HepG2 (cell line): ENCODE measurements at places on chromosomes 5 and 9. TPM values are rescaled to one million over a fixed set of nuclear protein-coding genes. Genes with fewer than 3 reads are reported as not detected.

DNA sequence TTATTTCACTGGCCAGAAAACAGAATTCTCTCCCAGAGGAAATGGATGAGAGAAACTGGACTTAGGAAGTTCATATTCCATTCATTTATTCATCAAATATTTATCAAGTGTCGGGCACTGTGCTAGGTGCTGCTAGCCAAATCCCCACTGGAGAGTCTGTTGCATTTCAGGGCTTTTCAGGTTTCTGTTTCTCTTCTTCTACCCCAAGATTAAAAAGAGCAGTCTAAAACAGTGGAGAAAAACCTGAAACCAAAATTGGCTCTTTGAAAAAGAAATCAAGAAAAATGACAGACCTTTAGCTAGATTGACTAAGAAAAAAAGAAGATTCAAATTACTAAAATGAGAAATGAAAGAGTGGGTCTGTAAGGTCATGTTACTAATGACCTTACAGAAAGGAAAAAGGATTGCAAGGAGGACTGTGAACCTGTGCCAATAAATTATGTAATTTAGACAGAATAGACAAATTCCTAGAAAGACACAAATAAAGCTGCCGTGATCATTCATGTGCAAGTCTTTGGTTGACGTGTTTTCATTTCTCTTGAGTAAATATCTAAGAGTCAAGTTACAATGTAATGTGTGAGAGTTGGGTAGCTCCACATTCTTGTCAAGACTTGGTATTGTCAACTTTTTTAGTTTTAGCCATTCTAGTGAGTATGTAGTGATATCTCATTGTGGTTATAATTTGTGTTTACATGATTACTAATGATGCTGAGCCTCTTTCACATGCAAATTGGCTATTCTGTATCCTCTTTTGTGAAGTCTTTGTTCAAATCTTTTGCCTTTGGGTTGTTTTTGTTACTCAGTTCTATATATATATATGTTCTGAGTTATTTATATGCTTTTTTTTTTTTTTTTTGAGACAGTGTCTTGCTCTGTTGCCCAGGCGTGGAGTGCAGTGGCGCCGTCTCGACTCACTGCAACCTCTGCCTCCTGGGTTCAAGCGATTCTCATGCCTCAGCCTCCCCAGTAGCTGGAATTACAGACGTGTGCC lies 23.7 kb downstream of the SNX30 start:
- H3K4me1 ChIP-seq, result 0 out of 2 replicates have a peak, but pooled peaks cover 7% of the 10 kb centered on the region
- DNase-seq, result no peak
- H3K27ac ChIP-seq, result no peak overlapping the region
- H3K36me3 ChIP-seq, result no peaks in the 10 kb centered on the region

- no peak overlapping the region for H3K4me3 ChIP-seq
- DNase-seq, result no peak
- no peaks in the 10 kb centered on the region for H3K36me3 ChIP-seq
- no peaks in the 10 kb centered on the region for H3K27me3 ChIP-seq
- H3K4me1 ChIP-seq, result no peaks in the 10 kb centered on the region
- H3K27ac ChIP-seq, result no peak overlapping the region
Observed at GRCh38 chr5:108046955-108047670, 334.8 kb downstream of the FBXL17 start.

ENTREP1 gene
- polyA plus RNA-seq, result not detected in 2 replicates

GABRA6 gene
- polyA plus RNA-seq, result not detected in 2 replicates
